Stimulated activated naive CD8-positive, alpha-beta T cell treated with anti-CD3 and anti-CD28 coated beads, Interleukin-15, Interleukin-2, amounts not matched to agents 100 U/mL and 50 U/mL, for 24 hours (primary cell): ENCODE measurements at places on chromosomes 6 and 20.
A peak's percentile ranks its signal among the peaks of the same experiment; 100 is the strongest.

DNA sequence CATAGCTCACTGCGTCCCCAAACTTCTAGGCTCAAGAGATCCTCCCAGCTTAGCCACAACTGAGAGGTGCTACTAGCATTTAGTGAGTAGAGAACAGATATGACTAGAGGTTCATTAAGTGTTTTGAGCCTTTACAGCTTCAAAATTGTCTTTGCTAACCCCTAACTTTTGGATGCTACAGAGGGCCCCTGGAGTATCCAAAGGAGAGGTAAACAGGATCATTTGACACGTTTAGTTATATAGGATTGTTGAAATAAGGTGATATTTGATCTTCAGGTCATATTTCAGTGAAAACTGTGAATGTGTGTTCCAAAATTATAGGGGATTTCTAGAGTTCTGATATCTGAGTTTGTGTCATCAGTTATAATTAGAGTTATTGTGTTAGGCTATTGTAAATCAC lies 19.2 kb upstream of the HFE start:
- no peak for DNase-seq

GRCh38 chr20:21508230-21509078 lies 5.4 kb downstream of the NKX2-2 start:
- DNase-seq = no peak

- no peak for DNase-seq
Measured at GRCh38 chr20:48697845-48698491, 129.8 kb downstream of the PREX1 start.

DNA sequence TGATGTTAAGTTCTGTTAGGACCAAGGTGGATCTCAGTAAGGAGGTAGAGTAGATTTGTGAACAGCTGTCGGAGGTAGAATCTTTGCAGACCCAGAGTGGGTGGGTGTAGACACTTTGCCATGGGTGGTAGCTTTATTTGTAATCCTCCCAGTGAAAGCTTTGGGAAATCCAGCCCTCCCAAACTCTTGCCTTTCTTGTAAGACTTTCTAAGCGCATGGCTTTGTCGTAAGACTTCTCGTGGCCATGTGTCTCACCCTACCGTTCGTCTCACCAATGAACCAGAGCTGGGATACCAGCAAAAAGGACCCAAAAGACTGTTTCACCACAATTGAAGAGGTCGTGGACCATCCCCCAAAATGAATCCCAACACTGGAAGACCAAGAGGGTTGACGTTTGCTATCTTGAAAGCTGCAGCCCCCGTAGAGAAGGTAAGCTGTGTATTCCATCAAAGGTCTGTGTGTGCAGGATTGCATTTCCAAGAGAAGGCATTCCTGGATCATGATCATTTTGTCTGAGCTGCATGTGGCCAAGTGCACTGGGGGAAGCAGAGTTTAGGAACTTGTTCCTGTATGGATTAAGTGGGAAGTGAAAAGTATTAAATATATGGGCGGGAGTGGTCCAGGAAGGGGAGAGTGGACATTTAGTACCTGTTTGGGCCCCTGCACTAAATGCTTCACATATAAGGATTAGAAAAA lies 5.8 kb upstream of the TMEM14A start:
- no peak for DNase-seq

DNA sequence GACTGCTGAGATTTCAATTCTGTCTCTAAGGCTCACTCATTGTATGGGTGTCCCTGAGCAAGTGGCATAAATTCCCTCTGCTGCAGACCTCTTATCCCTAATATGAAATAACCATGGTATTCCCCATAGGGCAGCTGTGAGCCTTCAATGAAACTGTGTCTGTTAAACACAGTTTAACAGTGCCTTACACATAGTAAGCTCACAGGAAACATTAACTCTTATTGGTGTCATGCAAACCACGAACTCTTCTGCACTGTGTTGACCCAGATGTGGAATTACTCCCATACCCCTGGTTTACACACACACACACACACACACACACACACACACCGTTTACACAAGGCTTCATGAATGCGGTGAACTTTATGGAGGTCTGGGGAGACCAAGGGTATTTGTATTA lies 23.2 kb downstream of the DAAM2 start:
- no peak for DNase-seq

GRCh38 chr20:7285918-7286556 lies 518.6 kb downstream of the BMP2 start:
- DNase-seq = peak; percentile 36

DNA sequence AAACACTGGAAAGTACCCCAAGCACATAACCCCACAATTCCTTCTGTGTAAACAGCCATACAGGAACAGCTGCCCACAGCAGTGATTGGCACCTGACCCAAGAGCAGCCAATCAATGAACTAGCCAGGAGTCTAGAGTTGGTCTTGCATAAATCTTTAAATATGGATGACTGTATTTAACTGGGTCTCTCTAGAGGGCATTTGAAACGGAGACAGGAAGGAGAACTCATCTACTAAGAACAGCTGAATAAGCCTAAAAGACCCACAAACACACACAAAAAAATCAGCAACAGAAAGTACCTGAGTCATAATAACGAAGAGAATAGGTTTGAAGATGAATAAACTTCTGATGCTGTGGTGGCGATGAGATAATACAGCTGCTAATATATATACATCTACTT lies 49.0 kb upstream of the ASF1A start:
- DNase-seq = no peak

DNA sequence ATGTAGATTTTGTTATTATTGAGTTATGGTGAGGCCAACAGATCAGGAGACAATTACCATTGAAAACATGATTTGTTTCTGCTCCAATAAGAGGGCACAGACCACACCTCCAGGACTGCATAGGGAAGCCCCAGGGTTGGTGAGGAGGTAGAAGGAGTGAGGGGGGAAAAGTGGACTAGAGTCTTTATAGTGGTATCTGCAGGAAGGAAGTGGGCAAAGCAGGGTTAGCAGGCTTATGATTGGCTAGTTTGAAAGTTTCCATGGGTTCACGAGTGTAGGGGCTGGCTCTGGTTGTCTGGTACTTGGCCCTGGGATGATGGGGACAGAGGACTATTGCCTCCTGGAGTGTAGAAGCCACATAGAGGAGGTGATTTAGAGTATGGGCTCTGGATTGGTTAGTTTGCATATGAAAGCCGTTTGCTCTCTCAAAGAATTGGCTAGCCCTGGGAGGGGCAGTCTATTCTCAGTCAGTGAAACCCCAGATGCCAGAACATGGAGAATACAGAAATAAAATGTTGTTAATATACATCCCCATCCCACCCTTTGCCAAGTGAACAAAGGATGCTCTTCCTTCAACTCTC lies 156.6 kb downstream of the KLHL32 start:
- no peak for DNase-seq

GRCh38 chr6:106829451-106829850 lies 145.1 kb downstream of the CD24 start:
- DNase-seq = no peak

- no peak for DNase-seq
Measured at GRCh38 chr6:34239893-34240292, 3.2 kb downstream of the HMGA1 start.

DNA sequence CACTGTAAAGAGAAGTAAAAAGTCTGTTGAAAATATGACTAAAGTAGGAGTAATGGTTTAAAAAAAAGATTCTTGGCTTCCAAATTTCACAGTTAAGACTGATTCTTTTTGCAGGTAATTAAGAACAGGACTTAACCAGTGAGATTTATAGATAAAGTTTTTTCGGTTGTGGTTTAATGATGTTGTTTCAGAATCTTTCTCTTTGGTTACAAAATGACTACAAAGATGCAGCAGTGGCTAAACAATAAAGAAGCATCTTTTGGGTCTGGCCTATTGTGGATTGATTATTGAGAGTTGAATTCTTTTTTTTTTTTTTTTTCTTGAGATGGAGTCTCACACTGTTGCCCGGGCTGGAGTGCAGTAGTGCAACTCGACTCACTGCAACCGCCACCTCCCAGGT lies 109.7 kb downstream of the AKAP7 start:
- DNase-seq = no peak

DNA sequence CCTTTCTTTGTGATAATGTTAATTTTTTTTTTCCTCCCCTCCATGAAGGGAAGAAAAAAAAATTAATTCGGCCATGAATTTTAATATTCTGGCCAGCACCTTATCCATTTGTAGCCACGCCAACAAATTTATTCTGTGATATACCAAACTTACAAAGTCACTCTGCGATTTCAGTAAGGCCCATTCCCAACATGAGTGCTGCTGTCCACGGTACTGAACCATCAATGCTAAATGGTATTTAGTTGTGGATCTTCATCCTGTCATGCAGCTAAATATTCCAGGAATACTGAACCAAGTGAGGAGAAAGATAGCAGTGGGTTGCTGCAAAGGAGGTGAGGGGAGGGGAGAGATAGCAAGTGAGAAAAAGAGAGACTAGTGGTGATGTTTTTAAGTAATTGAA lies 19.5 kb upstream of the RSPH4A start:
- DNase-seq = no peak

DNA sequence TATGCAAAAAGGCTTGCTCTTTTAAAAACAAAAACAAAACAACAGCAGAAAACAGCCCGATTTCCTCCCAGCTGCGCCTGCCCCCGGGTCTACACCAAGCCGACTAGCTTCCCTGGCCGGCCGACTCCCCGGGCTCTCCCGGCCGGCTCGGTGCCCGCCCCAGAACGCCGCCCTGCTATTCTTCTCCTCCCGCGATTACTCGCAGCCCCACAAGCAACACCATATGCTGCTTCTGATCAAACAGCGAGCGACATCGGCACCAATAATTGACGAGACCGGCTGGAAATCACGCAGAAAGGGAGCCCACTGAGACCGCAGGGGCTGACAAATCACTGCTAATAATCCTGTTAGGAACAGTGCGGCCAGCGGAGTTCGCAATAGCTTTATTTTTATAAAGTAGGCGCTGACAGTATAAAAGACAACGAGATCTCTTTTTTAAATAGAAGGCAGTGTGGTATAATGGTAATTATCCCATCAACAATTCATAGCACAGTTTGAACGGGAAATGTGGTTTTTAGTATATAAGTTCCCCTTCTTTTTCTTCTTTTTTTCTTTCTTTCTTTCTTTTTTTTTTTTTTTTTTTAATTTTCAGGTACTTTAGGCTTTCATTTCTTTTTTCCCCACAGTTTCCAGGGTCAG lies 3.3 kb downstream of the SIM1 start:
- no peak for DNase-seq

DNA sequence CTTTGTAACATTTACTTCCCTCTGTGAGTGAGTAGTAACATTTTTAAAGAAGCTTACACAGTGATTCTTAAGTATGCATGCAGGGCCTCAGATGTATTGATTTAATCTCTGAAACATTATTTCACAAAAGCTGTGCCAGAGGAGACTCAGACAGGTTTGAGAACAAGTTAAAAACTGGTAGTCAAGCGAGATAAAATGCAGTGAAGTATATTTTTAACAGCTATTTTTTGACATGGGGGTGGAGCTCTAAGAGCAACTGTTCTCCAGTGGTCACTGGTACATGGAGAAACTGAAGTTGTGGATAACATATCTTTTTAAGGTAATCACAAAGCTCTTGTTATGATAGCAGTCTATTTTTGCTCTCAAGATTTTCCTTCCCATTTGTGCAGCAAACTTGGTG lies 20.4 kb downstream of the DSTN start:
- no peak for DNase-seq

GRCh38 chr20:42134265-42135098 lies 516.3 kb upstream of the CHD6 start:
- DNase-seq = no peak

- DNase-seq = no peak
Measured at GRCh38 chr6:79076160-79076559, 1.9 kb downstream of the PHIP start.

DNA sequence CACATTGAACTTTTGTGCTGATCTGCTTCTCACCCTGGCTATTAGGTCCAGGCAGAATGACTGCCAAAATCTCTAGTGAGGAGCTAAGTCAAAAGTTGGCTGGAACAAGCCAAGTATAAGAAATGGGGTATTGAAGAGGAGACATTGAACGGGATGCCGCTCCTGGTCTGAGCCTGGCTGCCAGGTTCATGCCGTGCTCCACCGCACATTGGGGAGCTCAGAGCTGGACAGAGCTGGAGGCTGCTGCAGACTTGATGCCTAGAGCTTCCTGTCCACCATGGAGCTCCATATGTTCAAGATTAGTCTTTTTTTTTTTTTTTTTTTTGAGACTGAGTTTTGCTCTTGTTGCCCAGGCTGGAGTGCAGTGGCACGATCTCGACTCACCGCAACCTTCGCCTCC lies 4.1 kb upstream of the IFT52 start:
- DNase-seq = no peak

DNA sequence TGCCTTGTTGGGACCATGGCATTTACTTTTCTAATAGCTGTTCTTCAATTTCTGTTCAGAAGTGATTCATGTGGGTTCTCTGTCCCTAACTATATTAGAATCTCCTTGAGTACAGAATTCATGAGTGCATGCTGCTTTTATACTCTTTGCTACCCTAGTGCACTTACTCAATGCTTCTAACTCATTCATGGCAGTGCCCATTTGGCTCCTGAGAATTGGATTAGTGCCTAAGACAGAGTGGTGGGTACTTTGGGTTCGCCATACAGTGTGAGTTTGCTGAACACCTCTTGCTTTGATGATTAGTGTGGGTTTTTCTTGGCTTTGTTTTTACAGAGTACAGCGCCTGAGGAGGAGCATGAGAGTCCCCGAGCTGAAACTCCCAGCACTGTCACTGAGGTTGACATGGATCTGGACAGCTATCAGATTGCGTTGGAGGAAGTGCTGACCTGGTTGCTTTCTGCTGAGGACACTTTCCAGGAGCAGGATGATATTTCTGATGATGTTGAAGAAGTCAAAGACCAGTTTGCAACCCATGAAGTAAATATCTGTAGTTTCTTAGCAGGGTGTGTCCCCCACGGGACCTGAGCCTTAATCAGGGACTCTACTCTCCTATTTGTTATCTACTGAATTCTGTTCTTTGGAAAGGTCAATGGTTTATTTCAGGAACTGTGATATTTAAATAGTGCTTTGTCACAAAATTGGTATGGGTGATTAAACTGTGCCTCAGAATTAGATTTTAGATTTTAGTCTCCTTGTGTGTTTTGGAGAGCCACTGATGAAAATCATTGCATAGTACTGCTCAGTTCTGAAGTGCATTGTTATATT lies 150.7 kb downstream of the UTRN start:
- DNase-seq = no peak

DNA sequence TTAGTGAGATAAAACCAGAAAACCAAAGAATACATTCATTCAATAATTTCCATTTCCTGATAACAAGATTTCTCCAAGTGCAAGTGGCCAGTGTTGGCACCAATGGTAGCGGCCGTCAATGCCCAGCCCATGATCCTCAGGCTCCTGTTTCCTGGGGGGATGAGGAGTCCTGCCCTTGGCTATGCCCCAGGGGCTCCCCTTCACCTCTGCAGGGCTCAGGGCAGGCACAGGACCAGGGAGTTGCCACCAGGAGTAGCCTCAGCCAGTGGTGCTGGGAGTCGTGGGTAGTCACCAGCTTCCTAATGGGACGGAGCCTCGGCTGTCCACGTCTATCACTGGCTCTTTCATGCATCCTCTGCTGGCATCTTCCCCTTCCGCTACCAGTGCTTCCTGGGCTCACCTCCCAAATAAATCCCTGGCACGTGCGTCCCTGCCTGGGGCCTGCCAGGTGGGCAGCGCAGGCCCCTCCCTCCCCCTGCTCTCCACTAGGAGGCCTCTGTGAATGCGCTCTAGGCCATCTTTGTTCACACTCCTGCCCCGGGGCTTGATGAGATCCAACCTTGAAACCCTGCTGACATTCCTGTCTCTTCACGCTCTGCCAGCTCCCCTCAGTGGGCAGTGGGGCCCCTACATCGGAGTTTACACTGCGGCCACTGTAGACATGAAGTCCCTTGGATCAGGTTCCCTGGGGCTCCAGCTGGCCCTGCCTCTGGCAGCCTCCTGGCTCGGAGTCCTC lies 215.7 kb downstream of the SYNDIG1 start:
- DNase-seq = no peak

GRCh38 chr6:33878562-33878961 lies 74.8 kb upstream of the MLN start:
- DNase-seq = no peak

- DNase-seq = no peak
Measured at GRCh38 chr20:47594157-47594556, 92.5 kb downstream of the NCOA3 start.
